ENCODE measurements at places on chromosomes 16 and 17.

DNA sequence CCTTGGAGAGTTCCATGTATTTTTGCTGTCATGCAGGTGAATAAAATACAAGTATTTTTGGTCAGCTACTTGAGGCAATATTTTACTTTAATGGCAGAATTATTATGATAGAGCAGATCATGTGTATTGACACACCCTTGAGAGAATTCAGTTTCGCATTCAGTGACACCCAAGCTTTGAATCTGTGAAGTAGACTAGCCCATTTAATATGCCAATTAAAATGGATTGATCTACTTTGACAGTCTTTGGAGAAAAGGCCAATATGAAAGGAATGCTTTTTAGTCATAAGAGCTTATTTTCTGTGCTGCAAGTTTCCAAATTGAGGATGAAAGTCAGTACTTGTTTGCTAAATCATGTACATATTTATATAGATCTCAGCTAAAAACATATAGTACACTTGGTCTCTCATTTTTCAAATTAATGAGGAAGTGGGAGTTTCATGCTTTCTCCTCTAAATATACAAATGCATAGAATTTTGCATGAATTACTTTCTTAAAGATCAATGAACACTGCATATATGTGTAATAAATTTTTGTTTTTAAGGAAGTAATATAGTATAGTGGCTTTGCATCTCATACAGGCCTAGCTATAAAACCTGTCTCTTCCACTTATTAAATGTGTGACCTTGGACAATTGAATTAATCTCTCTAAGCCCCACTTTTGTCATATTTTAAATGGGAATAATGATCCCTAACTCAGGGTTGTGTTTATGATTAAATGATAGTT lies 161.5 kb downstream of the PHKB start:
- DNase-seq = no peak

- DNase-seq = no peak
Measured at GRCh38 chr17:79098282-79098867, 23.8 kb downstream of the ENGASE start.

DNA sequence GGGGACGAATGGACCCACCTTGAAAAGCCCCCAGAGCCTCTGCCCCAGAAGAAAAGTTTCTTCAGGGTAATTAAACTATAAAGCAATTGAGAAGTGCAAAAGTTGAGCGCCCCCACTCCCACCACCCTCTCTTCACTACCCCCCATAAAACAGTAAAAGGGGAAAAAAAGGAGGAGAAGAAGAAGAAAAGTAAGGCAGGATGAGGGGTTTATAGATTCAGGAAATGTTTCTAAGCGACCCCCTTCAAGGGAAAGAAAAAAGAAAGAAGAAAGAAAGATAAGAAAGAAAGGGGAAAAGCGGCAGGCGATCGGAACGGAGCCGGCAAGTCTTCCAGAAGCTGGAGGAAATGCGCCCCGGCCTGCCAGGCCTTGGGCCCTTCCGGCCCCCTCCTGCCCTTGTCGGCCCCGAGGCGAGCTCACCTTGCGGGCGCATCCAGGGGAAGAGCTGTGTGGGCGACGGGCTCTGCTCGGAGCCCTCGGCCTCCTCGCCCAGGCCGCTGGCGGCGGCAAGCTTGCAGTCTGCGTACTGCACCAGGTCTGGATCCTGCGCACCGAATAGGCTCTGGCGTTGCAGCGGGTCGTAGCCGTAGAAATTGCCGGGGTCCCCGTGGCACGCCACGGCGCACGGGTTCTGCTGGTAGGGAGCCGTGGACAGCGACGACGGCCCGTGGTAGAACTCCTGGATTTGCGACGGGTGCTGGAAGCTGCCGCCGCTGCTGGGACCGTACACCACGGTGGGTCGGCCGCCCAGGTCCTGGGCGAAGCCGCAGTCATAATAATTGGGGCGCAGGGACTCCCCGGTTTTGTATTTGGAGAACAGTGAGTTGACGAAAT lies 1.0 kb downstream of the HOXB8 start:
- no peak for DNase-seq

DNA sequence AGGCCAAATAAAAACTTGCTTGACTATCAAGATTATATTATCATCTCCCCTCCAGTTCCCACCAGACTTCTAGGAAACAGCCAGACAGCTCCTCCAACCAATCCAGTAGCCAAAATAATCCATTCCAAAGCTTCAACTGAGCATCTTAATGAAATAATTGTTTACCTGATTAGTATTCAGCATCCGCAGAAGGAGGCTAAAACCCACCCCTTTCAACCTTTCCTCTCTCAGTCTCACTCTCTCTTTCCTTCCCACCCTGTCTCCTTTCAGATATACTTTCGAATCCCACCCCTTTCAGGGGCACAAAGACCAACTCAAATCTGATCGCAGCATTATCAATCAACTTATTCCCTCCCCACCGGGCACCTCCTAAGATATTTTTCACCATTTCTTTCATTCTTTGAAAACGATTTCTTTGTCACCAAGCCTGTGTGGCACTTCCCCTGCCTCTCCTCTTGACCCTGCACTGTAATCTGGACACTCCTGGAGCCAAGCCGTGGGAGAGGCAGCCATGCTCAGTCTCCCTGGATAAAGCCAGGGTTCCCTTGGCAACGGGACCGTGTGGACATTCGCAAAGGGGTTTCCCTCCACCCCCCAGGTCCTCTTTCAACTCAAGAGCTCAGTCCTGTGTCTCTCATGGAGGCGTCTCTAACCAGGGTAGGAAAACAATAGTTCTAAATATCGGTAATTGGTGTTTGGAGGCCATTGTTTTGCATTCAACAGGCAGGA lies at the start of gene ANKFN1:
TSS of gene ANKFN1 (plus strand) at position 602 of the 729 bp plus-strand sequence. CDS start 59,193 bp downstream, outside the sequence.
- no peak for DNase-seq

- no peak for DNase-seq
Measured at GRCh38 chr16:7946142-7946541, 613.5 kb downstream of the RBFOX1 start.

Data from activated gamma-delta T cell (primary cell).